ENCODE measurements at places on chromosomes 5 and 9.

DNA sequence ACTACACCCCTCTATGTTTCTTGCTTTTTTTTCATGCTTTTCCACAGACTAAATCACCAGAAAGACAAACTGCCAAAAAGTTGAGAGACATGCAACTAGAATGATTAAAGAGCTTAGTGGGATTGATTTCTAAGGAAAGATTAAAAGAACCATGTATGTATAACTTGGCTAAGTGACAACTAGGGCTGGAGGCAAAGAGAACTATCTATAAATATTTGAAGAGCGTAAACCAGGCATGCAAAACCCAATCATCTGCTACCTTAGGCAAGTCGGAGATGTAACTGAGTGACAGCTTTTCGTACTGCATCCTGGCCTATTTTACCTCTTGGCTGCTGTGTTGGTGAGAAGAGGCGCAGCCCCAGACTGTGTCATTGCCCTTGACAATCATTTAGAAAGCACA lies 121.0 kb upstream of the TLX3 start:
- DNase-seq, result no peak

GRCh38 chr5:99191206-99191745 lies 262.5 kb upstream of the CHD1 start:
- DNase-seq, result no peak

- no peak for DNase-seq
Observed at GRCh38 chr9:77417566-77417965, 230.6 kb downstream of the GNA14 start.

DNA sequence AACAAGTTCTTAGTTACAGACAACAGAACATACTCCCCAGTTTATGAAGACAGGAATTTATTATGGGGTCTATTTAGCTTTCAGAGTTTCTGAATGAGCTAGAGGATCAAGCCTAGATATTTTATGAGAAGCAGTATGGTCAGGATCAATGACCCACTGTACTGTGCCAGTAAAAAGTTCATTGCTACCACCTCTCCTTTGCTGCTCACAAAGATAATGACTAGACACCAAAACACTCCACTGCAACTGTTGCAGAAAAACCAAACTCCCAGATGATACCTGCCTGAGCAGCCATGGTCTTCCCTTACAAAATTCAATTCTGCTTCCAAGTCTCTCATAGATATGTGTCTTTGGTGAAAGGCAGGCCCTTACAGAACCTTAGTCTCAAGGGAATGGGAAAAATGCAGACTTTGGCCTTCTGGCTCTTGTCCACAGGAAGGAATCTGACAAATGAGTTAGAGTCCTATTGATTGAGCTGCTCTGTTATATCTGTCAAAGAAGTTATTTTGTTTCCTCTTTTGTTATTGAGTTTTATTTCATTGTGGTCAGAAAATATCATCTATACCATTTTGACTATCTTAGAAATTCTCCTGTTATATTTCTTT lies 74.7 kb upstream of the RASGRF2 start:
- DNase-seq, result no peak

DNA sequence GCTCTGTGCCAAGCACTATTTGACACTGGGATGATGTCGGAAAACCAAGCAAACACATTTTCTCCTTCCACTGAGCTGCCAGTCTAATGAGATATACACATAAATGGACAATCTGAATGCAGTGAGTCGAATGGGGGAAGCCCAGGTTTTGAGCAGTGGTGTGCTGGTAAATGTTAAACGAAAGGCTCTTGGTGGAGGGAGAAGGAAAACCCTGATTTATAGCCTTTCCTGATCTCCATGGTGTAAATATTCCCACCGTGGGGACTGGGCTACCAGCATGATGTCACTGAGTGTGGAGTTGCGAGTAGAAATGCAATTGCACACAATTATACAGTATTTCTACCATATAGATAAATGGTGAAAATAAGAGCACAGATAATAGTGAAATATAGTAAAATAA lies 5.0 kb upstream of the GSN start:
- DNase-seq, result no peak

DNA sequence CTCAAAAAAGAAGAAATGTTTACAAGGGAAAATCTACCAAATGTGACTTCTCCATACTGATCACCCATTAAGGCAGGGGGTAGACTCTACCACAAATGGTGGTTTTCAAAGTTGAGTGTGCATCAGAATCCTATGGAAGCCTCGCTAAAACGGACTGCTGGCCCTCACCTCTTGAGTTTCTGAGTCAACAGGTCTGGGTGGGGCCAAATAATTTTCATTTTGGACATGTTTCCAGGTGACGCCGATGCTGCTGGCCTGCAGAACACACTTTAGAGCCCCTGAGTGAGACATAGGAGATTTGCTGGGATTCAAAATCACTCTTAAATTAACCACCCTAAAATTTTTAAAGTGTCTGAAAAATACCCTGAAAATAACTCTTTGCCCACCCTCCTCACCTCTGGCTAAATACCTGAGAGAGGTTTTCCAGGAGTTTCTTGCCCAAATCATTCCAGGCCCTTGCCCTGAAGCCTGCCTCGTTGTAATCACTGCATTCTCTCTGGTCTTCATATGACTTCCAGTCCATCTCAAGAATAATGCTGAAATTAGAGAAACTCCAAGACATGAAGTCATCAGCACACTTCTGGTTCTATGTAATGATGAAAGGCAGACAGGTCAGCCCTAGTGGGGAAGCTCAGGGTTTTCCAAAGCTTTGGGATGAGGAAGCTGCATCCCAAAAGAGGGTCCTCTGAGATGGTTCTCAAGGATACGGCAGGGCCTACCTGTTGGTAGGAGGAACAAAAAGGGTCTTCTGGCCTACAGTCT lies 18.2 kb downstream of the C9orf152 start:
- no peak for DNase-seq
